ENCODE measurements at places on chromosomes 4 and X.

GRCh38 chr4:42594888-42595287 lies 62.0 kb downstream of the ATP8A1 start:
- no peak for DNase-seq

- no peak for DNase-seq
These were observed 61.9 kb upstream of the NFKB1 start for GRCh38 chr4:102439236-102439614.

GRCh38 chr4:123628288-123628687 lies 231.7 kb downstream of the SPRY1 start:
- DNase-seq, result no peak

DNA sequence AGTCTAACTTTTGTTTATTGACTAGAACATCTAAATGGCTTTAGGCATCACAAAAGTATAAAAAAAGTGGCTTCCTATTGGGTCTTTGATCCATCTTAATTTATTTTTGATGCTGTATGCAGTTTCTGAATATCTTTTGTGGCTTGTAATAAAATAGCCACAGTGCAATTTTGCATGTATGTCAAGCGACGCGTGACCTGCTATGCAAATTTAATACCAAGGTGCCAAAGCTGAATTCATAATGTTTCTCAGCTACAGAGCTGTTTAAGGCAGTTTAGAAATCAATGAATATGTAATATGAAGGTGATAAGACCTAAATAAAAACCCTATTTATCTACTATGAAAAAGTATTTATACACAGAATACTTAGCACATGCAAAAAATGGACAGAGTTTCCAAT lies 197.8 kb downstream of the AFF2 start:
- no peak for DNase-seq

GRCh38 chr4:122577189-122577553 lies 43.7 kb downstream of the IL21 start:
- DNase-seq, result no peak

DNA sequence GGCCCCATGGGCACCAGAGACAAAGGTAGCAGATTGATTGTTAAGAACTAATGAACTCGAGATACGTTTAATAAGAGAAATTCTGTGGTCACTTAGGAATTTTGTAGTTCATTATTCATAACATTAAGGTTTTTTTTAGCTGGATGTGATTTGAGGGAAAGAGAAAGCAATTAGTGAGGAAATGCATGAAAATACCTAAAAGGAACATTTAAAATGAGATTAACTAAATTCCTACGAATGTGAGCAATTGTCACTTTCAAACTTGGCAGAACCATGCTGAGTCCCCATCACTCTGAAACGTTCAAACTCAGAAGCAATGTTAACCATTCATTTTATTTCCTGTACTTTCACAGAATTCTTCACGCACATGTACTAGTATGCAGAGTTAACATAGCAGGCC lies 5.9 kb downstream of the PRMT9 start:
- no peak for DNase-seq

DNA sequence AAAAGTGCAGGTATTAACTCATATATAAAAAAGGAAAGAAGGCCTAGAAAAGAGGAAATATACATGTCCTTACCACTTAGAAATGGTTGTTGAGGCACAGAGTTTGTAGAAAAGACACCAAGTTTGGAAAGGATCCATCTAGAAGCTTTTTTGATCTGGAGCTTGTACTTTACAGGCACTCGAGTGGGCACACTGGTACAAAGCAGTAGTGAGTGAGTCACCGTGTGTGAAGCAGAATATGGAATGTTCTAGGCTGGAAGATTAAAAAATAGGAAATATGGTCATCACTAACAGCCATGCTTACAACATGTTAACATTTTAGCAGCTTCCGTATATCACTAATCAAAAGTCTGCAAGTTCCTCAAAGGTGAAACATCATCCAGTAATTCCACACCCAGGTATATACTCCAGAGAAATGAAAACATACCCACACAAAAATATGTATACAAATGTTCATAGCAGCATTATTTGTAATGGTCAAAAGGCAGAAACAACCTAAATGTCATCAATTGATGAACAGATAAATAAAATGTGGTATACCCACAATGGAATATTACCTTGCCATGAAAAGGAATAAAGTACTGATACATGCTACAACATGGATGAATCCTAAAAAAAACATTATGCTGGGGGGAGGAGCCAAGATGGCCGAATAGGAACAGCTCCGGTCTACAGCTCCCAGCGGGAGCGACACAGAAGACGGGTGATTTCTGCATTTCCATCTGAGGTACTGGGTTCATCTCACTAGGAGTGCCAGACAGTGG lies 69.5 kb downstream of the FRYL start:
- DNase-seq, result no peak

DNA sequence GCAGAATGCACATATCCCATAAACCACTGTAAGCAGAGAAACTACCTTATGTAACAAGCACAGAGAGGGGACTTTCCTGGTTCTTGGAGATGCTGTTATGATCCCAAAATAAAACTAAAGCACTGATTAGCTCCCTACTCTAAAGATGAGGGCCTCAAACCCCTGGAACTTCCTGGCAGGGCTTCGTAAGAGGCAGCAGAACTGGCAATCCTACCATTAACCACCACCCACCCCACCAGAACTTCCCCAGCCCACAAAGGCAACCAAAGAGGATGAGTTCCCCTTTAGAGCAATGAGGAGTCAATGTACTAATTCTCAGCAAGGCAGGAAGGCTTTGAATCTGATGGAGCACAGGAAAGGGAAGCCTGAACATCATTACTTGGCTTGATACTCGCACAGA lies 436.5 kb upstream of the FRG1 start:
- no peak for DNase-seq

DNA sequence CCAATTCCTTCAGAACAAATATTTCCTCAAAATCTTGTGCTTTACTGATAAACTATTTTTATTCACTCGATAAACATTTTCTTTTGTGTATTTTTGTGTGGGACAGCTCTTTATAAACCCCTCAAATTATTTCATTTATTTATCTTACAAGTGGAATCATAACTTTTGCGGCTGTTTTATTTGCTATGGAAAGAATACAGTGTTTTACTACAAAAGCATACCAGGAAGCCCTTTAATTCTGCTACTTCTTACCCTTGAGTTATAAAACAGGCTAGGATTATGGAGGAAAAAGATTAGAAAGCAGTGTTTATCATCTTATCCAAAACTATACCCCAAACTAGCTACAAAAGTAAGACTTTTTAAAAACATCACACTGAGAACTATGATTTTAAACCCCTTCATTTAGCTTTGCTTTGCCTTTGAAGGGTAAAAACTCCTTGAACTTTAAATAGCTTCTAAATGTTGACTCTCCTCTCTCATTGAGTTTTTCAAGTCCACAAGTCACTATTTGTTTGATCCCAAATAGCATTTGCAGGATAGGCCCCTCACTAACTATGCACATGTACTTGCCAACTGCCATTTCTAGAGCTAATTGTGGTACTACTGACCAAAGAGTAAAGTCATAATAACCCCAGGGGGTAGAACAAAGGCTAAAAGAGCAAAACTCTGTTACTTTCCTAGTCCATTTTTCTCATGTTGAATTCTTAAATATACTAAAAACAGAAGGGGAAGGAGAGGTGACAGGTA lies 45.8 kb upstream of the SGMS2 start:
- DNase-seq, result no peak

DNA sequence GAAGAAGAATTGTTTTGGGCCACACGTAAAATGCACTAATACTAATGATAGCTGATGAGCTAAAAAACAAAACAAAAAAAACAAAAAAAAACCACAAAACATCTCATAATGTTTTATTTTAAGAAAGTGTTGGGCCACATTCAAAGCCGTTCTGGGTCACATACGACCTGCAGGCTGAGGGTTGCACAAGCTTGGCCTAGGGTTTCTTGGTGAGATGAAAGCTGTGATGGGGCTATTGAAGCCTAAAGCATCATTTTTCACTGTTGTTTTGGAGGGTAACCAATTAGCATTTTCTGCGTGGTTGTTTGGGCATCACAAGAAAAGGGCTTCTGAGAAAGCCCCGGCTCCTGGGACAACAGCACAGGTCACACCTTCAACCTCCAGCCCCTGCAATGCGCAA lies 42.5 kb upstream of the ZNF157 start:
- no peak for DNase-seq

DNA sequence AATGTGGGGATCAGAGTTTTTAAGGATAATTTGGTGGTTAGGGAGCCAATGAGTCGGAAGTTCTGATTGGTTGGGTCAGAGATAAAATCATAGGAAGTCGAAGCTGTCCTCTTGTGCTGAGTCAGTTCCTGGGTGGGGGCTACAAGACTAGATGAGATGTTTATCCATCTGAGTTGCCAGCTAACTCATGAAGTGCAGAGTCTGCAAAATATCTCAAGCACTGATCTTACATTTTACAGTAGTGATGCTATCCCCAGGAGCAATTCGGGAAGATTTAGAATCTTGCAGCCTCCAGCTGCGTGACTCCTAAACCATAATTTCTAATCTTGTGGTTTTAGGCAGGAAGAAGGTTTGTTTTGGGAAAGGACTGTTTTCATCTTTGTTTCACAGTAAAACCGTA lies 565.8 kb upstream of the SPANXN1 start:
- DNase-seq, result no peak

- DNase-seq, result no peak
These were observed 45.9 kb upstream of the GPC4 start for GRCh38 chrX:133461231-133461630.

GRCh38 chrX:26597981-26598380 lies 382.0 kb downstream of the MAGEB5 start:
- no peak for DNase-seq

GRCh38 chr4:102598762-102599374 lies 97.7 kb downstream of the NFKB1 start:
- DNase-seq, result no peak

DNA sequence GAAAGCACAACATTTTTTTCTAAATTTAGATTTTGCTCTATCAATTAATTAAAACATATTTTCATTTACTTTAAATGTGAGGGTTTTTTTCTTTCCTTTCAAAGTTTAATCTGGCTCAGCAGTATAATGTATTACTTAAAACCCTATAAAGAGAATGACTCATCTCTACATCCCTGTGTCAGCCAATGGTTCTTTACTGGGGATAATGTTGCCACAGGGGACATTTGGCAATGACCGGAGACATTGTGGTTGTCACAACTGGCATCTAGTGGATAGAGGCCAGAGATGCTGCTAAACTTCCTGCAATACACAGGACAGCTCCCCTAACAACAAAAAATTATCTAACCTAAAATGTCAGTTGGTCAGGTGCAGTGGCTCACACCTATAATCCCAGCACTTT lies 53.8 kb downstream of the SYNPO2 start:
- DNase-seq, result no peak

Data from T-helper 9 cell (primary cell).